Activated B cell treated with CpG ODN at 0.5 μM for 24 hours (primary cell): ENCODE measurements at places on chromosomes 3 and 15.

- DNase-seq = no peak
These were observed 75.2 kb upstream of the HERC1 start for GRCh38 chr15:63908991-63909390.

- DNase-seq = no peak
These were observed 36.5 kb downstream of the ITGB5 start for GRCh38 chr3:124850633-124851032.

DNA sequence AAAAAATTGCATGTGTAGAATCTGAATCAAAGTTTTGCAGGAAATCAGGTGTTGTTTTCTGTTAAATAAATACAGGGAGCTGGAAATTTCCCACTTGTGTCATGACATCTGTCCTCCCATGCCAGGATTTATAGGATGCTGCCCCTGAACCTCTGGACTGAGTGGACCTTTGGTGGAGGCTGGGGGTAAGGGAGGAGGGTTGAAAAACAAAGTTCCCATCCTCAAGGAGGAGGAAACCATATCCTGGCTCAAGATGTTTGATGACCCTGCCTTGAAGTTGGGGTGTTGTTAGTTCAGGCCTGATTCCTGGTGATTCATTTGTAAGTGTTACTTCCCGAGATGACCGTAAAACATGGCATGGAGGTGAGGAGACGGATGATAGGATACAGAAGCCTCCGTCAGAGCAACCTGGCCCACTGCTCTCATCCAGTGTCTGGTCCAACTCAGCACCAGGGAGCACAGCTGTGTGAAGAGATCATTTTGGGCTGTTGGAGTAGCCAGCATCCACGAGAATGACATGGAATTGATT lies 223.6 kb downstream of the CACNA2D3 start:
- DNase-seq = no peak

GRCh38 chr3:49135499-49135898 lies 2.6 kb upstream of the LAMB2 start:
- DNase-seq = no peak
